ENCODE measurements at places on chromosomes 6 and 20.

GRCh38 chr6:53020005-53020744 is 25.1 kb upstream of the GSTA4 start:
- peaks cover 41% of the 10 kb centered on the region for H3K36me3 ChIP-seq
- no peak overlapping the region for H3K4me3 ChIP-seq

- no peaks in the 10 kb centered on the region for H3K36me3 ChIP-seq
- no peak for DNase-seq
- no peak overlapping the region for H3K27ac ChIP-seq
Observed at GRCh38 chr6:82584194-82584695, 220.6 kb downstream of the TPBG start.

DNA sequence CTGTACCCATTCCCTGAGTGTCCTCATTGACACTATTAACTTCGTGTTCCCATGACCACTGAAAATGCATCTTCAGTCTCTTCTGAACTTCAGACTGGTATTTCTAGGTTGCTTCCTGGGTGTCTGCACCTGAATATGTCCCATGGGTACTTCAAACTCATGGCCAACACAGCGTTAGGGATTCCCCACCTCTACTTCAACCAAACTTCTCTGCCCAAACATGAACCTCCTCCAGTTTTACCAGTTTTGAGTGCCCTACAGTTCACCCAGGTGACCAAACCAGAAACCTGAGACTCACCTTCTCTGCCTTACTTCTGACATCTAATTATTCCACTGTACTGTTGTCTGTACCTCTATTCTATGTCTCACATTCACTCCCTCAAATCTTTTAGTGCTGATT is 99.5 kb upstream of the SUPT3H start:
- no peak overlapping the region for H3K27ac ChIP-seq
- no peaks in the 10 kb centered on the region for H3K4me1 ChIP-seq
- no peaks in the 10 kb centered on the region for H3K36me3 ChIP-seq
- DNase-seq, result no peak

DNA sequence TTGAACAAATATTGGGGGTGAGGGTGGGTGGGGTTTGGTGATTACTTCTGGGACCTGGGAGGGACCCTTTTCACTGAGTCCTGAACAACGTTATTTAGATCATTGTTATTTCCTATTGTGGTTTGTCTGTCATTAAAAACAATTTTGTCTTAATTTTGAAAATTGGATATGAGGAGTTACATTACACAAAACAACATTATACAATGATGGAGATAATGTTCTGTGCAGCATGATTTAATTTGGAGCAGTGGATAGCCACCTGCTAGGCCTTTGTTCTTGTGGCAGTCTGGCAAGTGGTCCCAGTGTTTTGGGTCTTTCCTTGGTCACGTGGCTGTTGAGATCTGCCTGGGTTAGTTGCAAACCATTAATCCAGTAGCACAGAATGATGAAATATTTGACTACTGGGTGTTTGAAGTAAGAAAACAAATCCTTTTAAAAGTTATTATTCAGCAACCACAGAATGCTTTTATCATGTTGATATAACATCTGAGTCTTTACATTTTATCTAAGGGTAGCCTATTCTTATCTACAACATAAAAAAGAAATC is 172.8 kb downstream of the CDKAL1 start:
- peaks cover 4% of the 10 kb centered on the region for H3K4me1 ChIP-seq
- H3K36me3 ChIP-seq, result no peaks in the 10 kb centered on the region
- H3K27ac ChIP-seq, result no peak overlapping the region
- no peak overlapping the region for H3K4me3 ChIP-seq
- no peaks in the 10 kb centered on the region for H3K27me3 ChIP-seq

DNA sequence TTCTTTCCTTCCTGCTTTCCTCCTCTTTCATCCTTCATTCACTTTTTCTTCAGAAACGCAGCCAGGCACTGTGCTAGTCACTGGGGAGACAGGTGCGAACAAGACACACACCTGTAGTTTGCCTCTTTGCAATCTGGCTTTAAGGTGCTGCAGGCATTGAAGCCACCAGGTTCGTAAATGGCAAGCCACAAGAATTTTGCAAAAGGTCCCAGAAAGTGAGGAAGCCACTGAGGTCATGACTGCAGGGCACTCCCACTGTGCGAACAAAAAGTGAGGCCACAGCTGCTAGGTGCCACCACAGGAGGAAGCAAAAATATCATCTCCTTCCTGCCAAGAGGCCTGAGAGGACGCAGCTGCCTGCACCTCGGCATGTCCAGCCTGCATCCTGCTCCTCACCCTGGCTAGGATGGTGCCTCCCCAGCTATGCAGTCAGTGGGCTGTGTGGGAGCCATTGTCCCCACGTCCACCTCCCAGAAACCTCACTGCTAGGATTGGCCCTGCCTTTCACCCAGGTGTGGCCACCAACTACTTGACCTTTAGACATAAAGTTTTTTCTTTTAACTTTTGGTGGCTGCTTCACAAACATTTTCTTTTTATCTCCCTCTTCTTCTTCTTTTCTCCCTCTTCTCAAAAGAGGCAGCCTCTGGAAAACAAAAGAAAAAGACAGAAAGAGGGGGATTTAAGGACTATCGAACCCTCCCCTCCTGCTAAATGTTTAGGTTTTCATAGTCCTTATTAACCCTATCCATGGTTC is 230.8 kb downstream of the BCAS1 start:
- no peaks in the 10 kb centered on the region for H3K27me3 ChIP-seq
- DNase-seq, result peak; percentile 26
- no peaks in the 10 kb centered on the region for H3K4me1 ChIP-seq
- H3K36me3 ChIP-seq, result no peaks in the 10 kb centered on the region
- no peak overlapping the region for H3K27ac ChIP-seq

GRCh38 chr6:133680994-133681393 is 207.9 kb upstream of the TCF21 start:
- H3K36me3 ChIP-seq, result no peaks in the 10 kb centered on the region
- no peak overlapping the region for H3K27ac ChIP-seq
- H3K4me3 ChIP-seq, result no peak overlapping the region
- peaks cover 4% of the 10 kb centered on the region for H3K27me3 ChIP-seq

DNA sequence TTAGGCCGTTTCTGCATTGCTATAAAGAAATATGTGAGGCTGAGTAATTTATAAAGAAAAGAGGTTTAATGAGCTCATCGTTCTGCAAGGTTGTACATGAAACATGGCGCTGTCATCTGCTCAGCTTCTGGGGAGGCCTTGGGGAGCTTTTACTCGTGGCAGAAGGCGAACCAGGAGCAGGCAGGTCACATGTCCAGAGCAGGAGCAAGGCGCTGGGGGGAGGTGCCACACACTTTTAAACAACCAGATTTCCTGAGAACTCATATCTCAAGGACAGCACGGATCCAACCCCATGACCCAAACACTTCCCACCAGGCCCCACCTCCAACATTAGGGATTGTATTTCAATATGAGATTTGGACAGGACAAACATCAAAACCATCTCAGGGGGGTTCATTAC is 6.4 kb upstream of the SLC13A3 start:
- DNase-seq, result no peak
- H3K36me3 ChIP-seq, result no peaks in the 10 kb centered on the region
- peaks cover 25% of the 10 kb centered on the region for H3K27me3 ChIP-seq

GRCh38 chr6:33761922-33762629 is 15.4 kb upstream of the IP6K3 start:
- DNase-seq, result peak; percentile 87
- H3K27ac ChIP-seq, result peak overlapping the region; percentile 90
- peak overlapping the region; percentile 48 for H3K4me3 ChIP-seq
- no peaks in the 10 kb centered on the region for H3K27me3 ChIP-seq
